Substantia nigra (tissue), 51 donors: ENCODE measurements at places on chromosomes 4 and X.

DNA sequence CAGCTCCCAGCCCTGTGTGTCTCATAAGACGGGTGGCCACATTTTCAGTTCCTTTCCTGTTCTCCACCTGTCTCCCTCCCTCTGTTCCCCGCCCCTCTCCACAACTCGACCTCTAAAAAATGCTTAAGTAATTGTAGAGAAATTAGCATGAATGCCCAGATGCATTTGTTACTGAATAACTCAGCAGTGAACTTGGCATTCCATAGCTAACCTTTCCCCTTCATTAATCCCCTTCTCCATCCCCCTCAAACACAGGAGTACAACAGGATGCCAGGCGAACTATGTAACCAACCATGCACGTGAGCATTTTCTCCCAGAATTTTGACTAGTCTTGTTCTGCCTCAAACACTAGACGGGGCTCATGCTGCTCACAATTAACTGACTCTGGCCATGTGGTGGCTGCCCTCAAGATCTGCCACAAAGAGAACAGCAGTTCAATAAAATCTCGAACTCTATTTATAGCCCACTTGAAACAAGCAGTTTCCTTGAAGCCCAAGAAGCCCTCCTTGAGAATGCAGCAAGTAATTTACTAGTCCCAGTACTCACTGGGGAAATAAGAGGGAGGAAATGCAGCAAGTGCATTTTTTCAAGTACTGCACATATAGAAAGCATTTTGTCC is 351.2 kb downstream of the ARHGAP24 start:
- DNase-seq, result no peak

DNA sequence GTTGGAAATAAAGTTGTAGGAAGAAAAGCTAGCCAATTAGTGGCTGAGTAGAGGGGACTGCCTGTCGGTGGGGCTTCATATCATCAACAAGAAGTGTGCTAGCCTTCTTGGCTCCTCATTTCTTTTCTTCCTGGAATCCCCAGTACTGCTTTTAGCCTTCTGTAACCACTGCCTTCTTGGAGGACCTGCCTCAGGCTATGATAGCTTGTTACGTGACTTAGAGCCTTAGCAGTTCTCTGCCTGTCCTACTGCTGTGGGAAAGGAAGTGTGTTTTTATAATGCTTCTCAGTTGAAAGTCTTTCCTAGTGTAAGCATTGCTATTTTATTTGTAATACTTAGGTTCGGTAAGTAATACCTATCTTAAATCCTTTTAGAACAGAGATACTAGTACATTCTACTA is 61.9 kb downstream of the LARP1B start:
- no peak for DNase-seq

DNA sequence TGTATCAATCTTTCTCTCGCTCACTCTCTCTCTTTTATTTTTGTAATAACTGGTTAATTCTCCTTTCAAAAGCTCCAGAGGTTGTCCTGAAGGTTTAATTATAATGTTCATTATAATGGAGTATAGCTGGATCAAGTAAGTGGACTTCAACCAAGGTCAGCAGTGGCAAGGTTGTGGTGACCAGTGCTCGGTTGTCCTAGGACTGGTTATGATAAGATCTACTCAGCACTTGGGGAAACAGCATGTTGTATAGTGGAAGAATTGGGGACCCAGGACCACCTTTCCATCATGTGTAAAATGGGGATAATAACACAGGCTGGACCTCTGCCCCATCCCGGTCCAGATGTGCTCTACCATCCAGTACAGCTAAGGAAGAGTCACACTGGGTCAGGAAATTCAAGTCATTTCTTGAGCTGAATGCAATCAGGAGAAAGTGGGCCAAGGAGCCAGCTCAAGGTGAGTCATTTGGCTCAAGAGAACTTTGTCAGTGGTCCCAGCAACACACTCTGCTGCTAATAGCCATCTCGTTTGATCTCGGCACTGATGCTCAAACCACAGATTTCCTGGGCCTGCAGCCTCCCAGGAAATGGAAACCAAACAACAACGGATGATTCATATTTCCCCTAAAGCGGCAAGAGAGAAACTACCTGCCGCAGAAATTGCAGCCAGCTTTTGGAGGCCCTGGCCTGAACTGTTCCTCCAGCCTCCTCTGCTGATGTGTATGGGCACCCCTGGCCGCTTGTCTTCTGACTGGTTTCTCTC is 123.6 kb upstream of the RBPJ start:
- DNase-seq, result no peak

- no peak for DNase-seq
Observed at GRCh38 chr4:146577111-146577510, 55.4 kb upstream of the SLC10A7 start.

DNA sequence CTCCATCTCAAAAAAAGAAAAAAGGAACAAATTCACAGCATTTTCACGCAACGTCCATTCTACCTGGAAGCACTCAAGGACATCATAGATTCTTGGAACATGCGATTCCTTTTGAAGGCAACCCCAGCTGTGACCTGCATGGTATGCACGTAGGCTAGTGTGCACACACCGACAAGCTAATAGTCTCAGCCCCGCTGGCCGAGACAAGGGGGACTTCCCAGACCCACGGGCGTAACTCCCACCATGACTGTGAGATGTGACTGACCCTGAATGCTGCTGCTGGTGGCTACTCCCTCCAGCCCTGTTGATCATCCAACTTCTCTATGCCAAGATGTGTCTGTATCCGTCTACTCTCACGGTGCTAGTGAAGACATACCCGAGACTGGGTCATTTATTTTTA is 78.3 kb downstream of the CRLF2 start:
- DNase-seq, result no peak

DNA sequence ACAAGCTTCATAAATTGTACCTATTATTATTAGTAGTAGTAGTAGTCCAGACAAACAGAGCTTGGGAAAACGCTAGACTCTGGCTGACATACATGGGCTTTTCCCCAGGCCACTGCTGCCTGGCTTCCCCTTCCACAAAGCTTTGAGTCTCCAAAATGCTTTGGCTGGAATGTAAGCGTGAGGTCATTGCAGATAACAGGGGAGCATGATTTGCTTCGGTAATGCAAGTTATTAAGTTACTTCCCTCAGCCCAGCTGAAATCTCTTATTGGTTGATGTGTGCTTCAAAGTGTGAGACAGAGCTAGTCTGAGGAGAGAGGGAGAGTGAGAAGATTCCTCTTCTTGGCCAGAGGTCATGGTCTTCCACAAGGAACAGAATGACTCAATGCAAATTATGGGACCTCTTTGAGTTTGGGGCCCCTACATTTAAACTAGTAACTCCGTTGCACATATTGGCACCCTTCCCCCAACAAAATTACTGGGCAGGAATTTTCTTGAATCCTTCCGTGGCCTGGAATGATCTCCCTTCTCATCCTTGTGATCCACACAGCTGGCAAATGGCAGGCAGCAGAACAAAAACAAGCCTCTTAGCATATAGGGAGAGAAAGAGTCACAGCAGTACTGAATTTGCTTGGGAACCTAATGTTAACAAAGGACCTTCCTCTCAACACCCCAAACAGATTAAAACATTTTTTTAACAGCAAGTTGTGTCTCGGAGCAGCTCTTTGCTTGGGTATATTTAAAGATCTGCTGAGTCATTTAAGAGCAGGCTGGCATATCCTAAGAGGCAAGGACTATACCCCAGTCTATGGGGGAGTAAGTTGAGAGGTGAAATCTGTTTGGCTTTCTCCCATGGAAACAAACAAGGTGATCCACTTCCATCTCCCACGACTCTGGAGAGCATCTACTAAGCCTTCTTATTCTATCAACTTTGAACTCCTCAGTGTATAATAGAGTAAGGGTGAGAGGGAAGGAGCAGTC is 19.9 kb downstream of the AR start:
- DNase-seq, result no peak

GRCh38 chr4:62271107-62271506 is 1071.0 kb downstream of the ADGRL3 start:
- no peak for DNase-seq

- no peak for DNase-seq
Observed at GRCh38 chr4:3727847-3728469, 38.2 kb upstream of the ADRA2C start.

GRCh38 chrX:2652106-2652505 is 39.0 kb upstream of the CD99 start:
- no peak for DNase-seq

GRCh38 chr4:26342328-26343037 is 21.7 kb downstream of the RBPJ start:
- no peak for DNase-seq

DNA sequence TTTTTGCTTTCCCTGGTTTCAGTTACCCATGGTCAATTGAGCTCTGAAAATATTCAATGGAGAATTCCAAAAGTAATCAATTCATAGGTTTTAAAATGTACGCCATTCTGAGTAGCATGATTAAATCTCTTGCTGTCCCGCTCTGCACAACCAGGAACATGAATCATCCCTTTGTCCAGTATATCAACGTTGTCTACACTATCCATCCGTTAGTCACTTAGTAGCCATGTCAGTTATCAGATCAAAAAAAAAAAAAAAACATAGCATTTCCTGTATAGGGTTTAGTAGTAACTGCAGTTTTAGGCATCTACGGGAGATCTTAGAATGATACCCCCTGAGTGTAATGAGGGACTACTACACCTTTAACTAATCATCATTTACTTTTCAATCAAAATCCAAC is 15.1 kb downstream of the LAMP2 start:
- DNase-seq, result no peak

DNA sequence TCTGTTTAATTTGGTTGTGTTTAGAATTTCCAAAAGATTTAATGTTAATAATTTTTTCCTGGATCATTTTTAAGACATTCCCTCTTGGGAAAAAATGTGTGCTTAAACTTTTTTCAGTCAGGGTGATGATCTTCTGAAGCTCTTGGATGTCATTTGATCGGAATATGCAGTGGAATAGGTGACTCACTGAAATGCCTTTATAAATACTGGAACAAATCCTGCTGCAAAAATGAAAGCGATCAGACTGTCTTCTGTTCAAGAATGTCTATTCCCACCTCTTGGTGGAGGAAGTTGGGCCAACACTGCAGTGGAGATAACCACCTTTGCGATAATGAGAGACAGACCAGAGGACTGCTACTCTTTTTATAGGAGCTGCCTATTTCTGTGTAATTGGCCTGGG is 46.7 kb downstream of the LARP1B start:
- DNase-seq, result no peak

- no peak for DNase-seq
Observed at GRCh38 chr4:94527556-94528233, 76.0 kb downstream of the PDLIM5 start.

- DNase-seq, result no peak
Observed at GRCh38 chr4:182812916-182813315, 104.3 kb downstream of the DCTD start.

DNA sequence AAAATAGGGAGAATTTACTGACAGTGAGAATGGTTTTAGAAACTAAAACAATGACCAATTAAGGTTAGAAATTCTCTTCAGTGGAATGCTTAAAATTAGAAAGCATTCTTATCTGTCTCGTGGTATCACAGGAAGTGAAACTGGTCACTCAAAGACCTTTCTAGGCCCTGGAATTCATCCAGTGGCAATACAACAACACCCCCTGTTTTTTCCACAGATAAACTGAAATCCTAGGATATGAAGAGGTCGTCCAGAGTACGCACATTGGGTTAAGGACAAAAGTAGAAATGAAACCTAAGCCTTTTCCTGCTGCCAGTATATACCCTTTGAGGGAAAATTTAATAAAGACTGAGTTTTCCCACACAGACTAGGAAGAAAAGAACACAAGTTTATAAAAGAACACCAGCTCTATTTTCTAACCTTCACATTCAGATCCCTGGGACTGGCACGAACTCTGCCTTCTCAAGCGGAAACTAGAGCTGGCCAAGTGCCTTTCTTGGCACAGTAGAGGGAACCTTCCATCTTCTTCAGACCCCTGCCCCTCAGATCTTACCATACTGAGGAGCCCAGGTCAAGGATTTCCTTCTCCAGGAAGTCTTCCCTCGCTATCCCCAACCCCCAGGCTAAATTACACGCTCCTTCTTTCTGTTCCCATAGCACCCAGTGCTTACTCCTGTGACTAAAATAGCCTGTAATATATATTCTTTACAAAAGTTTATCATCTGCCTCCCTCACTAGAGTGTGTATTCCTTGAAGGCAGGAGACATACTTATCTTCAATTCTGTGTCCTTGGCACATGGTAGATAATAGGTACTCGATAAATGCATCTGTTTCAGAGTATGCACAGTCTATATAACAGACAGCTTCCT is 16.9 kb downstream of the LHFPL1 start:
- no peak for DNase-seq

DNA sequence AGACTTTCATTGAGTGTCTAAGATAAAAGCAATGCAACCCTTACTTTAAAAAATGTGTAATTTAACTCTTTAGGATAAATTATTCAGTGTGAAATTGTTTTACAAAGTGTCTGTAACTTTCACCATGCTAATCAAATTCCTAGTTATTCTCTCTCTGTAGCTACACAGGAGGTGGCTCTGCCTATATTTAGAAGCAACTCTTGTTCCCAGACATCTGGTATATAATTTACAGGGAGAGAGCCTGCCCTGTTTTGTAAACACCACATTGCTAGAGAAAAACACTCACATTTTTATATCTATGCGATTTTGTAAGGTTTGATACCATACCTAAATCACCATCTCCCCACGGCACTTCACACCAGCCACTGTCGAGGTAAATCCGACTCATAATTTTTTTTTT is 35.5 kb upstream of the SPATA4 start:
- DNase-seq, result no peak

DNA sequence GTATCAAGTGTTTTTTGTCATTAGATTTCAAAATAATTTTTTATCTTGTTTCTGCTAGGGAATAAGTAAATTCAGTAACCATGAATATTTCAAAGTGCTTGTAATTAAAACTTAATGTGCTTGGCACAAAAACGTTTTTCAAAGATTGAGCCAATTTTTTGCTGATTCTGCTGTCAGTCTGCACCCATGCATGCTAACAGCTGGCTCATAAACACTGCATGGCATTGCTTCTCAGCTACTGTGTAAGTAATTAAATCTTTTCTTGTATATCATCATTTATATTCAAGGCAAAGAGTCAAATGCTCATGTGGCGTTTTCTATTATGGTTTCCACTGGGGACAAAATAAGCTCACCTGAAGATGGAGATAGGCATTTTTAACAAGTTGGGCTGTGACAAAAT is 66.8 kb upstream of the SPANXN2 start:
- no peak for DNase-seq

DNA sequence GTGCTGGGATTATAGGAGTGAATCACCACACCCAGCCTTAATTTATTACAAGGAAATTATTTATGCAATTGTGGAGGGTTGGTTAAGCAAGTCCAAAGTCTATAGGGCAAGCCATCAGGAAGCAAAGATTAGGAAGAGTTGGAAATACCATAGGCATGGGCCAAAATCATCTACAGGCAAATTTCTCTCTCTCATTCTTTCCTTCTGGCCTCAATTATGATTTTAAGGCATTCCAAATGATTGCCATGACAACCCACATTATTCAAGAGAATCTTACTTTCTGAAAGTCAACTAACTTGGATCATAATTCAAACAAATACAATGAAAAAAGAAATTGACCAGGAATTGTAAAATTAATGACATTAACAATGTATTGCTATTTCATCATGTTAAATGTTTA is 400.8 kb downstream of the GPM6A start:
- DNase-seq, result no peak

GRCh38 chr4:128155231-128155855 is 94.2 kb downstream of the LARP1B start:
- DNase-seq, result no peak
